ELF-1 (cell line): ENCODE measurements at places on chromosomes 16 and 17.
A peak's percentile ranks its signal among the peaks of the same experiment; 100 is the strongest.

DNA sequence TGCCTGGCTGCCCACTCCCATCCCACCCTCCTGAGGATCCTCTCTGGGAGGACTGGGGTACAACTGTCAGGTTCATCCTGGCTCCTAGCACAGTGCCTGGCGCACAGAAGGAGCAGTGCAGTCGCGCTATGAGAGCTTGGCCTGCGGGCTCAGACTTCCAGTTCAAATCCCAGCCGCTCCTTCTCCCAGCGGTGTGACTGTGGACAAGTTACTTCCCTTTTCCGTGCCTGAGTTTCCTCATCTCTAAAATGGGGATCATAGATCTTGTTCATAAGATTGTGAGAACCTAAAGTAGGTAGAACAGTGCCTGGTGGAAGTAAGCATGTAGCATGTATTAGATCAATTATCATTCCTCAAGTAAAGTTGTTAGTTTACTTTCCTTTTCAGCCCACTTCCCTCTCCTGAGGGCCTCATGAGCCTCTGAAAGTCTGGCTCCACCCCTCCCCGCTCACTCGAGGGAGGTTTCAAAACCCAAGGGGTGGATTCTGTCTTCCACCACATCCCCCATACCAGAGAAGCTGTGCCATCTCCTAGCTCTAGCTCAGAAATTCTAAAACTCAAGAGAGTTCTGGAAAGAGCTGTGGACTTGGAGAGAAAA is 19.9 kb upstream of the COL1A1 start:
- no peak for DNase-seq

GRCh38 chr17:45131616-45132319 is 547 bp downstream of the PLCD3 start:
- peak; percentile 81 for DNase-seq

DNA sequence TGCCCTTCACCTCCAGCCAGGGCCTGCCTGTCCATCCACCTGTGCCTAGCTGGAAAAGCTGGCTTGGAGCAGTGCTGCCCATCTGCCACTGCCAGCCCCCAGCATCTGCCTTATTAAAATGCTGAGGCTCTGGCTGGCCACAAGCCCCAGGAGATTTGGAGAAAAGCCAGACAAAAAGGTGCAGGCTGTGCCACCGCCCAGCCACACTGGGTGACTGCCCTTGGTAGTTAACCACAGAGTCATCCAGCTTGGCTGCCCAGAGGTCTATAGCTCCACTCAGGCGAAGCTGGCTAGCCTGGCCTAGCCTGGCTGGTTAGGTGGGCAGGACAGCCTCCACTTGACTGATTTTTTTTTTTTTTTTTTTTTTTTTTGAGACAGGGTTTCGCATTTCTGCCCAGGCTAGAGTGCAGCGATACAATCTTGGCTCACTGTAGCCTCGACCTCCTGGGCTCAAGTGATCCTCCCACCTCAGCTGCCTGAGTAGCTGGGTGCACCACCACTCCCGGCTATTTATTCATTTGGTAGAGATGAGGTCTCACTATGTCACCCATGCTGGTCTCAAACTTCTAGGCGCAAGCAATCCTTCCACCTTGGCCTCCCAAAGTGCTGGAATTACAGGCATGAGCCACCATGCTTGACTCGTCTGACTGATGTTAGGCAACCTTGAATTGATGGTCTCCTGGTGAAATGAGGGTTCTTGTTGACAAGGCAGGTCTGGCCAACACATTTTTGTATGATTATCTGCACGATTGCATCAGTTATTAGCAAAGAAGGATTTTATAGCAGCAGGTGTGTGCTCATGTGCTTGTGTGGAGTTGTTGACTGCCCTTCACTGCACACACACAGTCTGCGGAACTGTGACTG is 103.8 kb downstream of the RAB11FIP4 start:
- DNase-seq = no peak

DNA sequence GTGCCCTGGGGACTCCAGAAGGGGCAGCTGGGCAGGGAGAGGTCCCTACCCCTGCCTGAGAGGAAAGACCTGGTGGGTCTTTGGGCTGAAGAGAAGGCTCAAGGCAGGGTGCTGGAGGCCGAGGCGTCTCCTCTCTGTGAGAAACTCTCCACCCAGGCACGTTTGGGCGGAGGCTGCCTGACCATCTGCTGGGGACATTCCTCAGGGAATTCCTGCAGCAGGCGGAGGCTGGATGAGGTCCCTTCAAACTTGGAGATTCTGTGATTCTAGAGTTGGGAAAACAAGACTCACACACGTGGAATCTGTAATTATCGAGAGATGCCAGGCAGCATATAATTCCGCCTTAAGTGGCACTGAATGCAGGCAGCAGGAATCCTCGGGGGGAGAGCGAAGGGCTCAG is 21.1 kb upstream of the PHF12 start:
- DNase-seq = no peak

DNA sequence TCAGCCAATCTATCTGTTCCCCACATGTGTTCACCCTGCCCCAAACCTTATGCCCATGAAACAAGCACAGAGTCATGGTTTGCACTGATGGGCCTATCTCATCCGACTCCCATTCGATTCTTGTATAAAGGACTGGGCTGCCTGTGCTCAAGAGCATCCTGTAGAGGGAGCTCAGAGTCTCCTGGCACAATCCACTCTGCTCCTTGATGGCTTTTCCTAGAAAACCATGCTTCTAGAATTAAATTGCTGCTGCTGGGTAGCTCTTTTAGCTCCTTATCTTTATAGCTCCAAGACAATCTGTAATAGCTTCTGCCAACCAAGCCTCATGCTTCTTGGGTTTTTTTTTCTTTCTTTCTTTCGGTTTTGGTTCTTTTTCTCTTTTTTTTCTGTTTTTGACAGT is 9.7 kb downstream of the ZNF19 start:
- peak; percentile 34 for DNase-seq

DNA sequence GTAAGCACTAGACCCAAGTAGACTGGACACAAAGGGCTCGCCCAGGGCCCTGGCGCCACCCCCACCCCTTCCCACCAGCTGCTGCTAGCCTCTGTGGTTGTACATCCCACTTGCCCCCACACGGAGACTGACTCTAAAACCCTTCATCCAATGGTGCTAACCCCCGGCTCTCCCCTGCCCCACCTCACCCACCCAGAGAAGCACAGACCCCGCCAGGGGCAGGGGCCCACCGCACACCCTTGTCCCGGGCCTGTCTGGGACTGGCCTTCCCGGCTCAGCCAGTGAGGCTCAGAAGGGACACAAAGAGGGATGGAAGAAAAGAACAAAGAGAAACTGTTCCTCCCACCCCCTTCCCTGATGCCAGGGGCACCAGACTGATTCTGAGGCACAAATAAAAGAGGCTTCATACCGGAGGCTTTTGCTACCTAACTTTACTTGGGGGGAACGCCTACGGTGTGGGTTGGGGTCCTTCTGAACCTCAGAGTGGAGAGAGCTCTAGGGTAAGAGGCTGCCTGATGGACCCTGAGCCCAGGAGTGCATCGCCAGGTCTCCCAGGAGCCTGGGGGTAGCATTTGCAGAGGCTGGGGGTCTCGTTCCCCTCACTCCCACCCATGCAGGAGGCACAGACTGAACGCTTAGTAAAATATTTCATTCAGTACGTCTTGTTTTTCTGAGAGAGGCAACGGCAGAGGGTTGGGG is 8.2 kb downstream of the CORO6 start:
- no peak for DNase-seq

GRCh38 chr17:5022171-5022711 is 13.0 kb downstream of the SLC52A1 start:
- DNase-seq = no peak

GRCh38 chr17:38415250-38416194 is 12.7 kb upstream of the ARHGAP23 start:
- peak; percentile 80 for DNase-seq

DNA sequence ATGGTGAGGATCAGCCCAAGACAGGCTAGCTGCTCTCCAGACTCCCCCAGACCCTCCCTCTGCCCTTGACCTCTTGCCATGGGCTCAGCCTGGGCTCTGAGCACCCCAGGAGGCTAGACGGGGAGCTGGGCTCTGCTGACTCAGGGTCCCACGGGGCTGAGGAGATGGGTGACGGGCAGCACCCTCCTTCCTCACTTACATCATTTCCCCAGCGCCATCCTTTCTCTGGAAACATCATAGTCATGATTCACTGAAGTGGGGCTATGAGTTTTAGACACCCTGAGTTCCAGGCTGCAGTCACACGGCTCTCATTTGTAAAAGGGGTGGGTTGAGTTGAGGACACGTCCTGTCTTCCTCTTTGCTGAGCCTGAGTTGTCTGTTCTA is 3.0 kb upstream of the ITGAX start:
- DNase-seq = no peak

DNA sequence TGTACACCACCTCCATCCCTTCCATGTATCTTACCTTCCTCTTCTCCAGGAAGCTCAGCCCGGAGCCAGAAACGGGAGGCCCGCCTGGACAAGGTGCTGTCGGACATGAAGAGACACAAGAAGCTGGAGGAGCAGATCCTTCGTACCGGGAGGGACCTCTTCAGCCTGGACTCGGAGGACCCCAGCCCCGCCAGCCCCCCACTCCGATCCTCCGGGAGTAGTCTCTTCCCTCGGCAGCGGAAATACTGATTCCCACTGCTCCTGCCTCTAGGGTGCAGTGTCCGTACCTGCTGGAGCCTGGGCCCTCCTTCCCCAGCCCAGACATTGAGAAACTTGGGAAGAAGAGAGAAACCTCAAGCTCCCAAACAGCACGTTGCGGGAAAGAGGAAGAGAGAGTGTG is 756 bp upstream of the MVP start:
- DNase-seq = no peak

GRCh38 chr16:71883168-71883848 is 674 bp downstream of the ZNF821 start:
- peak; percentile 78 for DNase-seq

DNA sequence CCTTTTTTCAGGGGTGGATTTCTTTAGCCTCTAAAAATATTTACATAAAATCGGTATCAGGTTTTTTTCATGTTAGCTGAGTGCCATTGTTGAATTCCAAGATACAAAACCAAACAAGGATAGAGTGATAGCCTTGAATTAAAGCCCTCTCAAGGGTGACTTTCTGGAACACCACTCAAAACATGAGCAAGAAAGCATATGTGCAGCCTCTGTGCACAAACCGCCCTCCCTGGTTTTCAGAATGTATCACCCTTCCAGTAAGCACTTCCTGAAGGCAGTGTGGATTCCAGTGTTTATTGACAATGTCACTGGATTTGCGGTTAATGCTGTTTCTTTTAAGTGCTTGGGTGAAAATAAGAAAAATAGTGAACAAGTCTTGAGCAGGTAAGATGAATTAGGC is 597.7 kb downstream of the TMEM114 start:
- no peak for DNase-seq

GRCh38 chr16:75231570-75231969 is 12.8 kb downstream of the CTRB1 start:
- DNase-seq = no peak

DNA sequence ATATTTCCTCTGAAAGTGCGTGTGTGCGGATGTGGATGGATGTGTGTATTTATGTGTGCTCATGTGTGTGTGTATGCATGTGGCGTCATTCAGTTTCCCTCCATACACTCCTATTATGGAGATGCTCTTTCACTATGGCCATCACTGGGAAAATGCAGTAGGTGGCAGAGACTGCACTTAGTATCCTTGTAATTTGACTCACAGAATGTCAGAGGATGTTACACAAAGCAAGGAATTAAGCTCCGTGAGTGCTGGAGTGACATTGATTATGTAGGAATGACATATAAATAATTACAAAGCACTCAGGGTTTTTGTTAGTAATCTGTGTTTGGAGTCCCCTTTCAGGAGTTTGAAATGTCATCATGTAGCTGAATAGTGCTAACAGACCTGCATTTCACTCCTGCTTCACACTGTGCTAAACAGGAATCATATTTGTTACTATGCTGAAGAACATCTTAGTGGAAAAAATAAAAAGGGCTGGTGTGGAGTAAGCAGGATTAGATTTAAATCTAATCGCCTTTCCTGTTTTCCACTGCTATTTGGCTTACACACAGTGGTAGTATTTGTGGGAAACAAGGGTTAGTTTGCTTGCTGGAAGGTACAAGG is 59.6 kb downstream of the HS3ST4 start:
- DNase-seq = no peak

GRCh38 chr17:19388791-19389785 is 2.1 kb upstream of the MFAP4 start:
- DNase-seq = no peak
